Stimulated activated CD4-positive, alpha-beta T cell treated with anti-CD3 and anti-CD28 coated beads, TNF-alpha, amount 100 ng/mL, for 4 hours (primary cell): ENCODE measurements at places on chromosomes 4 and X.

DNA sequence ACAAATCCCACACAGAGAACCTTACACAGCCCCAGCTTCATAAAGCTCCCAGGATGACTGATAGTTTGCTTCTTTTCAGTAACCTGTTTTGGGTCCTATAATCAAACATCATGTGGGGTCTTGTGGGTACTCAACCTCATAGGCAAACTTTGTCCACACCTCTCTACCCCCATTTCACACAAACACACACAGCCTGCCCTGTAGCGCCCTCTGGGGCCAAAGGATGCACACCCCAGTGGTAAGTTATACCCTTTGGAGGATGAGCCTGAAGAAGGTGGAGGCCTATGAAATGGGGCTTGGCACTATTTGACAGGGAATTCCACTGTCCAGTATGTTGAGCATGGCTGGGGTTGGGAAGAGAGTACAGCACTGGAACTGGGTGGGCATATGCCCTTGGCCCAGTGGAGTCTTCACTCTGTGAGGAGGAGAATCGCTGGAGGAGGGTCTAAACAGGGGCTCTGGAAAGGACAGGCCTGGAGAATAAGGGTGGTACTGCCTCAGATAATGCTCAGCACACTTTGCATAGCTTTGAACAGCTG lies 30.5 kb upstream of the COL25A1 start:
- DNase-seq = no peak

- DNase-seq = no peak
Observed at GRCh38 chr4:16530688-16531635, 304.7 kb upstream of the TAPT1 start.

DNA sequence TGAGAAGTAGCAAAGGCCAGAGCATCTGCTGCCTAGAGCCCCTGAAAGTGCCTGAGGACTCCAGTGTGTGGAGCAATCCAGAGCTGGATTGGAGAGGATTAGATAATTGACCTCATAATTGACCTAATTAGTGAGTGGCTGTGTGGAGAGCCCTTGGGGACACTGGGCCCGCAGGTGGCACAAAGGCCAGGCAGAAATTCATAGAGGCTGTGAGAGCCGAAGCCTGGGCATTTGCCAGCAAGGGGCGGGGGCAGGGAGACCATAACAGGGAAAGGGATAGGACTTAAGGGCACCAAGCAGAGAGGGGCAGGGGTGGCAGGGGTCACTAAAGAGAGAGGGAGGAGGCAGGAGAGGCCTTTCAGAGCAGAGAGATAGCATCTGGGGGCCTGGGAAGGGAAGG lies 45.3 kb downstream of the EFNB1 start:
- DNase-seq = no peak

DNA sequence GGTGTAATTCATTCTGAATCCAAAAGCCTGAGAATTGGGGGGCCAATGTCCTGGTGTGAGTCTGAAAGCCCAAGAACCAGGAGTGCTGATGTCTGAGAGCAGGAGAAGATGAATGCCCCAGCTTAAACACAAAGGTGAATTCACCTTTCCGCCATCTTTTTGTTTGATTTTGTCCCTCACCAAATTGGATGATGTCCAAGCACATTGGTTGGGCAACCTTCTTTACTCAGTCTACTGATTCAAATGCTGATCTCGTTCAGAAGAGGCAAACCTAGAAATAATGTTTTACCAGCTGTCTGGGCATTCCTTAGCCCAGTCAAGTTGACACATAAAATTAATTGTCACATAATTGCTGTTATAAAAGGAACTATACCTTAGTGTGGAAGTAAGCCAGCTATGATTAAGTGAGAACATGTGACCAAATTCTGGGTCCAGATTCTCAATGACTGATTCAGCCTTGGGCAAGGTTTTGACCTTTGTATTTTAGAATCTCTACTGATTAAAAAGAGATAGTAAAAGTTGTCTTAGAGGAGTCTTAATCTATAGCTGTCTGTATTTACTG lies 34.5 kb upstream of the SLC4A4 start:
- no peak for DNase-seq

DNA sequence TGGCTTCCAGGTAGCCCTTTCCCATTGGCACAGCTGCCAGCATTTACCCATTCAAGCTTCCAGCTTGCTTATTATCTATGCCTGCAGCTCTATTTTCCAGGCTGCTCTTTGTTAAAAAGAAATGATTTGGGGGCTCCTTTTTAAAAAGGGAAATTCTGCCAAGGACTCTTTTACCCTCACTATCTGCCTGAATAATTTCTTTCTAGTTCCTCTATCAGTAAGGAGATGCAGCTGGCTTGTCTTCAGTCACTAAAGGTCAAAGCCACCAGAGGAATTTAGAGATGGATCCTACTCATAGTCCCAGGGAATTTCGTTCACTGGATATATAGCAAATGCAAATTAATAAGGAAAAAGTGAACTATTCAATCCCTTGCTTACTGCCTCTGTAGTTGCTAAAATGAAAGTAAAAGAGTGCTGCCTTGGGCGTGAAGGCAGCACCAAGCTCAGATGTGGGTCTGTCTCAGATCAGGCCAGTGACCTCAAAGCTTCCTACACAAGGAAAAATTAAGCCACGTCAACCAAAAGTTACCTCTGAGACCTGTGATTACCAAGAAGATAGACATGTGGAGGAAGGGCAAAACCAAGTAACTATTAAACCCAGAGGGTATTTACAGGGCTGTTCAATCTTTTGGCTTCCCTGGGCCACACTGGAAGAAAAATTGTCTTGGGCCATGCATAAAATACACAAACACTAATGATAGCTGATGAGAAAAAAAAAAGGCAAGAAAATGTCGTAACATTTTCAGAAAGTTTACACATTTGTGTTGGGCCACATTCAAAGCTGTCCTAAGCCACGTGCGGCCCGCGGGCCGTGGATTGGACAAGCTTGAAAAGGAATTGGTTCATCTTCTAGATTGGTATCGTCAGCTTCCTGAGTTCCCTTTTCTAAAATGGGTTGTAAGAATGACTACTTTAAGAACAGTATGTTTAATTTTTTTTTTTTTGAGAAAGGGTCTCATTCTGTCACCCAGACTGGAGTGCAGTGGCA lies 5.3 kb downstream of the ARSF start:
- DNase-seq = no peak
